ENCODE measurements at places on chromosomes 2 and 18.

GRCh38 chr2:207311316-207312005, 145.7 kb upstream of the KLF7 start:
- peak; percentile 53 for DNase-seq

- no peak for DNase-seq
Observed at GRCh38 chr18:58572181-58572580, 56.7 kb downstream of the ALPK2 start.

DNA sequence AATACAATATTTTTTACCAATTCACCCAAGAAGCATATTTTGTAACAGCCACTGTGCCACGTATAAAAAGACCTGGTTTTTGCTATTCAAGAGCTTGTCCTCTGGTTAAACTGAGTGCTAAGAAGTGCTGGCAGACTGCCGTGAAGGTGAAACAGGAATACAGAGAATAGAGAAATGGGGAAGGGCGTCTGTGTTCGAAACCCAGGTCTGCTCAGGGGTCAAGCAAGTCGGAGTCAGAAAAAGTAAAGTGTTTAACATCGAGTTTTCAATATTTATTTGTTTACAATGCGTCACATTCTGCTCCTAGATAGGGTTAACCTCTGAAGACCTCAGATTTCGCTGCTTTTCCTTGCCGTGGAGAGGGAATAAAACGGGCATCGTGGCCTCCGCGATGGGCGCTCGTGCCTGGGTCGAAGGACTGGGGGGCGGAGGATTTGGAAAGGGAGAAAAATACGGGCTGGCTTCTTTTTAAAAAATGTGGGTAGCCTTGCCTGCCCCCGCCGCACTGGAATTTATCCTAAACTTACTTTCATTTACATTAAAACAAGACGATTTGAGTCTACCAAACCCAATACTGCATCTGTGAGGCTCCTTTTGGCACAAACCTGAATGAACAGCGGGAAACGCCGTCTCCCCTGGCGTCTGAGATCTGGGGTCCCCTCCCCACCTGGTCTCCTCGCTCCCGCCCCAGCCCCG, 1.1 kb upstream of the SNTG2 start:
- no peak for DNase-seq

GRCh38 chr2:209471037-209471436, 47.2 kb downstream of the MAP2 start:
- DNase-seq: no peak

DNA sequence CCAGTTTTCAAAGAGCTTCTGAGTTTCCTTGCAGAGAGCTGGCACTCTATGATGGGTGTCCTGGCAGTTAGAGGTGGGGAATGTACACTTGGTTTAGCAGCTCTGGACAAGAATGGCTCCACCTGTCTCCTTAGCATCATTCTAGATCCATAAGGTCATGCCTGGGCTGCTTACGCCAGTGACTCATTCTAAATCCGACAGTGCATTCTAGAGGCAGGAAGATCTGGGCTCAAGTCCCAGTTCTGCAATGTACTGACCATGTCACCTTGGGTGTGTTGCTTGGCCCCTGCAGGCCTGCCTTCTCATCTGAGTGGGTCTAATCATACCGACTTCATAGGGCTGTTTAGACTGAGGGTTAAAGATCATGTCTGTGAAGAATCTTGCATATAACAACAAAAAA, 46.5 kb downstream of the PTGR3 start:
- no peak for DNase-seq

GRCh38 chr2:85131116-85131515, 2.1 kb upstream of the TCF7L1 start:
- peak; percentile 58 for DNase-seq

- no peak for DNase-seq
Observed at GRCh38 chr18:41700416-41700815, 254.6 kb upstream of the PIK3C3 start.

GRCh38 chr2:232354069-232354468, 24.5 kb upstream of the ALPP start:
- DNase-seq: no peak

DNA sequence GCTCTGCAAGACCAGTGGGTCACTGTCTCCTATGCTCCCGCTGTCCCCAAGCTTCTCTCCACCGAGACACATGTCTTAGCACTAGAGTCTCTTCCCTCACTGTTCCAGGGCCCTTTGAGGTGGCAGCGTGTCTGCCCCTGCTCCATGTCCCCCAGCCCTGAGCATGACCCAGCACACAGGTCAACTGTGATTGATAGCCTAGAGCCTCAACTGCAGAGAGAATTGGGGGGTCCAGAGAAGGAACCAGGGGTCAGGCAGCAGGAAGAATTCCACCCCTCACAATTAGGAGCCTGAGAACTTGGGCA, 54.6 kb upstream of the ODC1 start:
- no peak for DNase-seq

DNA sequence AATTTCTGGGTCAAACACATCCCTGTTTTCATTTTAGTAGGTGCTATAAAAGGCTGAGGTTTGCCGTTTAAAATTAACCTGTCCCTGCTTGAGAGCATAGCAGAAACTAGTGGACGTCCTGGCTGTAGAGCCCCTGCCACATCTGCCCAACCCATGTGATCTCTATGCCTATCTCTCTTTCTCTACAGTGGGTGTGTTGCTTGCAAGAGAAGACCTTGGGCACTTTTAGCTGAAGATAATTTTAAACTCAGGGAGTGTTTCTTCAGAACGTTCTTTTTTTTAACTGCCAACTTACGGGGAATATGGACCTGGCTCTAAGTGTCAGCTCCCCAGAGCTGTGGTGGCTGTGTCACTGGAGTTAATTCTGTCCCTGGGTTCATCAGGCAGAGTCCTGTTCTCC, 100.6 kb downstream of the NRP2 start:
- peak; percentile 60 for DNase-seq

DNA sequence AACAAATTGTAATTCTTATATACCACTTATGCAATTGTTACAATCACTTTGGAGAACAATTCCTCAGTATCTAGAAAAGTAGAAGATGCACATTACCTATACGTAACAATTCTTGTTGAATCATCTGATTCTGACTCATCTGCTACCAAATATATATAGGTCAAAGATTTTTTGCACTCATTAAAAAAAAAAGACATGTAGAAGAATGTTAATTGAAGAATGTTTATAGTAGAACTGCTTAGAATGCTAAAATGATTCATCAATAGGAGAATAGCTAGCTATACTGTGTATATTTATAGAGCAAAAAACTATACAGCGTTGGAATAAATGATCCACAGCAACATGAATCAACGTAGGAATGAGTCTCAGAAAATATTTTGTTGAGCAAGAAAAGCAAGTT, 29.5 kb upstream of the STAT1 start:
- DNase-seq: no peak

GRCh38 chr18:51092117-51092516, 62.1 kb downstream of the SMAD4 start:
- no peak for DNase-seq

GRCh38 chr2:85704800-85705679, 10.9 kb downstream of the GNLY start:
- DNase-seq: peak; percentile 80
